ENCODE measurements at places on chromosomes 5 and 9.

DNA sequence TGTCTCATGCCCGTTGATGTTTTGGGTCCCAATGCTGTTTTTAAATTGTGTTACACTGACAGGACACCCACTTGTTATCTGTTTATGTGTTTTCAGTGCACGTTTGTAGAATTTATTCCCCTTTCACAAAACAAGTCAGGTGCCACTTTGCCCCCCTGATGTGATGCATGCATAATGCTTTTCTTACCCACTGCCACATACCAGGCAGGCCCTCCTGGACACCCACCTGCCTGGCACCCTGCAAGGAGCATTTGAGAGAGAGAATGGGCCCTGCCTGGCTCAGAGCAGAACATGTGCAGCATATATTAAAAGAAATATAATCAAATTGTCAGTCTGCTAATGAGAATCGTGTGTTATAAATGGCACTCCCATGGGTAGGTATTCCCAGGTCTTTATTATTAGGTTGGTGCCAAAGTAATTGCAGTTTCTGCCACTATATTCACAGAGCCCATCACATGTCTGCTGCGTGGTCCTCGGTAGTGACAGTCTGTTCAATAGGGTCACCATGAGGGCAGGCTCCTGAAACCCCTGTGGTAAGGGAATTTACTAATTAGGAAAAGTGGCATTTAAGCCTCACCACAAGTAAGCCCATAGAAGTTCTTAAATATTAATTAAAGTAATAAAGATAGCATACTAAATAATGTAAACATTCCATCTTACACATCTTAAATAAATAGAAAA is 52.2 kb upstream of the CKMT2 start:
- DNase-seq: no peak

DNA sequence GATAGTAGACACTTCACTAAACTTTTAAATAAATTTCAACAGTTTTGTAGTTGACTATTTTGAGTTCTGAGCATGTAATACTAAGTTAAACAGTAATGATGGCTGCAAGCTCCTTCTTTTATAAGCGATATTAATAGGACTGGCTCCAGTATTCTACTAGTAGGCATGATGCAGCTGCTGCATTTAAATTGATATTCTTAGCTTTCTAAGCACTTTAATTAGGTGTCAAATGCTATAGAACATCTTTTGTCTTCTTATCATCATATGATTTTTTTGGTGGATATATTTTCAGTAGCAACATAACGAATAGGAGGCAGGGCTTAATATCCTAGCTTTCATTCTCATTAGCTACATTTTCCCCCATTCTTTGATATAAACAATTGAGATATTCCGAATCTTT is 141.1 kb downstream of the FBXO4 start:
- DNase-seq: no peak

DNA sequence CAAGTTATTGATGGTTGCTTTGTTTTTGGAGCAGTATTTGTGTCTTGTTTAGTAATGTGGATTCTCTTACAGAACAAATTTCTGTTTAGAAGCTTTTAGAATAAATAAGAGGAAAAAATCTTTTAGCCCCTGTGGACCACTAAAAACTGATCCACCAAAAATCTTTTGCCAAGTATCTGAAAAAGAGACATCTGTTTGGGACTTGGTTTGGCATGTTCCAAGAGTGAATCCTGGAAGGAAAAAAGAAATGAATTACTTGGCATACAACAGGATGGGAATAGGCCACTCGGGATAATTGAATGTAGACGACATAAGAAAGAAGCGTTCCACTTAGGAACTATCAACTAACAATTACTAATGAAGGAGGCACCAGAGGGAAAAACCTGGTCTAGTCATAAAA is 1350.1 kb upstream of the C9orf72 start:
- DNase-seq: no peak

DNA sequence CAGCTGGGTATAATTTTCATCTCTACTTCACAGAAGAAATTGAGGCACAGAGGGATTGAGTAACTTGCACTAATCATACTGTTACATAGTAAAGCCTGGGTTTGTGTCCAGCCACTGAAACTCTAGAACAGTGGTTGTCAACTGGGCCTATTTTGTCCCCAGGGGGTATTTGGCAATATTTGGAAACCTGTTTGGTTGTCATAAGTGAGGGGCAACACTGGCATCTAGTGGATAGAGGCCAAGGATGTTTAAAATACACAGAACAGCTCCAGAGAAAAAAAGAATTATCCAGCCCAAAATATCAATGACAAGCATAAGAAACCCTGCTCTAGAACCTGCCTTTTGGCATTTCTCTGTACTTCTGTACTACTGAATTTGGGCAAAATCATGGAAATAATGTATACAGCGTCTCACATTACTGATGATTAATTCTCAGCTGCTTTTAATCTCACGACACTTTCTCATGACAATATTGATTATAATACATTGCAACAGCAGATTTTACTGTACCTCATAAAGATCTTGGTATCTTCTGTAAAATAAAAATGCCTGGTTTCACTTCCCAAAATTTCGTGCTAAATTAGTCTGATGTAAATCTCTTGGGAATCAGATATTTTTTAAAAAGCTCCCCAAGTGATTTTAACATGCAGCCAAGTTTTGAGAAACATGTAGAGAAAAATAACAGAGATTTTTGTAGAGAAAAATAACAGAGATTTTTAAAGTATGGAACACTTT is 112.7 kb downstream of the RORB start:
- DNase-seq: no peak

DNA sequence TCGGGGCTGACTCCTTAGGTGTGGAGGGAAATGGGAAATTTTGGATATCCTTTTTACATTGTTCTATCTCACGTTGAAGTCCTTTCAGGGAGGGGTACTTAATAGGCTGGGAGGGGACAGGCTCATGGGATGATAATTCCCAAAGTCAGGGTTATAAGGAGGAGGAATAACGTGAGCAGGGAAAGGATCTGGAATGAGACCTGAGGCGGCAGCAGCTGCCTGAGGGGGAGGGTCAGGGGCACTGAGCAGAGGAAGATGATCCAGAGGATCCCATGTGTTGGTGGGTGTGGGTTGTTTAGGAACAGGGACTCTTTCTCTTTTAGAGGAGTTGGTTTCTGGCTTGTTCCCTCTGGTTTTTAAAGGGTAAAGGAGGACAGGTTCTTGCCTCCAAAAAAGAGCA is 18.7 kb downstream of the IFT74 start:
- no peak for DNase-seq

DNA sequence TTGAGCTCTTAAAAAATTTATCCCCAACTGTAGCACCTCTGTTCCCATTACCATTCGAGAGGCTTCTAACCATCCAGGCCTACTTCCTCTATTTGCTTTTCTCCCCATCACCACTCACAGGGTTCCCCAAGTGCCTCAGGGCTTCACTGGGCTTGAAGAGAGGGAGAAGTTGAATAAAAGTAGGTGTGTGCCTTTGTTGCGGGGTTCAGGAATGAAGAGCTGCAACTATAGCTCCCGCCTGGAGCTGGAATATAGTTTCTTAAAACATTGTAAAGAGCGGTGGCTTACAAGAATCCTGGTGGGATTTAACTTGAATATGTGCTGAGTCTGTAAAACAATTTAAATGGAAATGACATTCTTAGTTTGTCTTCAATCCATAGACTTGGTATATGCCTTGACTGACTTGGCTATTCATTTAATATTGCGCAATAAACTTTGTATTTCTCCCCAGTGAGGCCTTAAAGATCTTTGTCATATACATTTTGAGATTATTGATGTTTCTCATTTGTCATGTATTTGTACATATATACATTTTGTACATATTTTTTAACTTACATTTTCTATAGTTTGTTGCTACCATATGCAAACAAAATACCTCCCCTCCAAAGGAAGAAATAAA is 7.2 kb downstream of the ENTREP1 start:
- DNase-seq: no peak

- DNase-seq: no peak
Measured at GRCh38 chr5:33939556-33940262, 3.5 kb downstream of the RXFP3 start.

DNA sequence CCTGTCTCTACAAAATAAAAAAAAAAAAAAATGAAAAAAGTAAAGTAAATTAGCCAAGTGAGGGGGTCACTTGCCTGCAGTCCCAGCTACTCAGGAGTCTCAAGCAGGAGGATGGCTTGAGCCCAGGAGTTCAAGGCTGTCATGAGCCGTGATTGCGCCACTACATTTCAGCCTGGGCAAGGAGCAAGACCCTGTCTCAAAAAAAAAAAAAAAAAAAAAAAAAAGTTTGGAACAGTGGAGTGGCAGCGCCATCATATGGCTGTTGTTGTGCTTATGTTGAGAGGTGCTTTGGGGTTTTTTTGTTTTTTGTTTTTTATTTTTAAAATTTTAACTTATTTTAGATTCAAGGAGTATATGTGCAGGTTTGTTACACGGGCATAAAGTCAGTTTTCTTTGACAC is 3.6 kb downstream of the BRIX1 start:
- no peak for DNase-seq

- no peak for DNase-seq
Measured at GRCh38 chr5:32182463-32183063, 8.4 kb upstream of the GOLPH3 start.

DNA sequence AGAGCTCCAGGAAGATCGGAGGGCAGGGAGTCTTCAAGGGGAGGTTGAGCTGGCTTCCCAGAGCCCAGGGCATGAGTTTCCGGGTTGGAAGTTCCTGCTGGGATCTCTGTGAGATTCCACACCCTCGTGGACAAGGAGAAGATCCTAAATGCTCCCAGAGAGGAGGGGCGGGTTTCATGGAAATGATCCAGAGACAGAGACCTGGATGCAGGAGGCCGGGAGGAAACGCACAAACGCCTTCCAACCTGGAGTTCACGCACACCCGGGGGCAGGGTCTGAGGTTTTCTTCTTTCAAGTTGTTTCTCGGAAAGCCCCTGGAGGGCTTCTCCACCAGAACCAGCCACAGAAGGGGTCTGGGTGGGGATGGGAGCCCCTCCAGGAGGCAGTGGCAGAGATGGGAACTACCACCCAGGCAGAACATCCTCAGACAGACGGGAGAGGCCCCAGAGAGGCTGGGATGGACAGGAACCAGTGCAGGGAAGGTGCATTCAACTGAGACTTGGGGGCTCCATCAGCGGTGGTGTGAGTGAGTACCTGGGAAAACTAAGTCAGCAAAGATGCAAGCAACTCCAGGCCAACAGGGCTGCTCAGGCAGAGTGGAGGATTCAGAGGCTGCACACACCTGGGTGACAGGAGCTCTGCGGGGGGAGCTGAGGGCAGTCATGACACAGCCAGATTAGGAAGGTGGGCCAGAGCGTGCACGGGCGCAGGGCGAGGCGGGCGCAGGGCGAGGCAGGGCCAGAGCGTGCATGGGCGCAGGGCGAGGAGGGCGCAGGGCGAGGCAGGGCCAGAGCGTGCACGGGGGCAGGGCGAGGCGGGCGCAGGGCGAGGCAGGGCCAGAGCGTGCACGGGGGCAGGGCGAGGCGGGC is 52.1 kb upstream of the EXOC3 start:
- no peak for DNase-seq

DNA sequence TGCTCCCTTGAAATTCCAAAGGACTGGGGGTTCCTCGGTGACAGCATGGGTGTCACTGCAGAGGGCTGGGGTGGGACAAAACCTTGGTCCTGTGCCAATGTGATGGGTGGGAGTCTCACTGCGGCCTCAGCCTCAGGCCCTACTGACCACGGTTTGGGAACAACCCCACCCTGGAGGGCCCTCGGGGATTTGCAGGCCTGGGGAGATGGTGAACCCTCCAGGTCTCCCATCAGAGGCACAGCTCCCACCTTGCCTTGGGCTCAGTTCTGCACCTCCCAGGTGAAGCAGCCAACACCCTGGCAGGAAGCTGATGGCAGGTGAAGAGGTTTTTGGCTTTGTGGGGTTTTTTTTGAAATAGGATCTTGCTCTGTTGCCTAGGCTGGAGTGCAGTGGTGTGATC is 286.8 kb downstream of the PBX3 start:
- no peak for DNase-seq

- no peak for DNase-seq
Measured at GRCh38 chr5:149605354-149605997, 24.2 kb downstream of the ARHGEF37 start.

DNA sequence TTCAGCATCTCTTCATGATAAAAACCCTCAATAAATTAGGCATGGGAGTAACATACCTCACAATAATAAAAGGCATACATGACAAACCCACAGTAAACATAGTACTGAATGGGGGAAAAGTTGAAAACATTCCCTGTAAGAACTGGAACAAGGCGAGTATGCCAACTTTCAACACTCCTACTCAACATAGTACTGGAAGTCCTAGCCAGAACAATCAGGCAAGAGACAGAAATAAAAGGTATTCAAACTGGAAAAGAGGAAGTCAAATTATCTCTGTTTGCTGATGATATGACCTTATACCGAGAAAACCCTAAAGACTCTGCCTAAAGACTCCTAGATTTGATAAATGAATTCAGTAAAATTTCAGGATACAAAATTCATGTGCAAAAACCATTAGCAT is 167.6 kb downstream of the TMEM38B start:
- no peak for DNase-seq

DNA sequence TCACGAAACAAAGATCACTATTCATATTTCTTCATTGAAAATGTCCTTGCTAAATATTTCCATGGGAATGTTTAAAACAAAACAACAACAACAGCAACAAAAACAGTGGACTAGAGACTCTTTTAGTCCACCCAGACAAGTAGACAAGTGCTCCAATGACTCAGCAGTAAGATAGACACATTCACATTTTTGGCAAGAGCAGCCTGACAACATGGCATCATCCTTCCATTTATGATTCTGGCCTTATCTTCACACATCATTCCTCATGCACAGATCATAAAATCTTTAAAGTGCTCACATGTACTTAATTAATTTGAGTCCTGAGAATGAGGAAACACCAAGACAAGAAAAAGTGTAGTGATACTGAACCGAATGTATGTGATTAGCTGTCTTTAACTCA is 132.6 kb upstream of the PDE4D start:
- no peak for DNase-seq

DNA sequence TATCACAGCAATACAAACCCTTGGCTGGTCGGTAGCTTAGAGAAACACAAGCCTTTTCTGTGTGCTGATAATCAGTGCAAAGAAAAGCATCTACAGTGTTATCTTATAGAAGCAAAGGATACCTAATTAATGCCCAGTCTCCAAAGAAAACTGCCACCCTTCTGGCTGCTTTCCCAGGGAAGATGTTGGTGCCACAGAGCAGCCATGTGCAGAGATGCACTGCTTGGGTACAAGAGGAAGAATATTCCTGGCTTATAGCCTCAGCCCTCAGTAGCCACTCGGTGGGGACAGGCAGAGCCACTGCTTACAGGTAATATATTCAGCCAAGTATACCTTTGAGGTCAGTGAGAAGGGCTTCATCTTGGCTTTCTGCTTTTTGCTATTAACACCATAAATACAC is 185.3 kb downstream of the PCSK1 start:
- DNase-seq: no peak

- DNase-seq: no peak
Measured at GRCh38 chr5:128815201-128815600, 150.1 kb upstream of the SLC27A6 start.
